Activated CD8-positive, alpha-beta memory T cell treated with anti-CD3 and anti-CD28 coated beads for 4 hours (primary cell): ENCODE measurements at places on chromosomes 2 and 18.

- no peak for DNase-seq
Measured at GRCh38 chr18:29449424-29449823, 1272.5 kb upstream of the CDH2 start.

- DNase-seq = no peak
Measured at GRCh38 chr2:72828840-72829507, 3.1 kb upstream of the EXOC6B start.

GRCh38 chr18:48957136-48957535 is 6.4 kb upstream of the SMAD7 start:
- no peak for DNase-seq

DNA sequence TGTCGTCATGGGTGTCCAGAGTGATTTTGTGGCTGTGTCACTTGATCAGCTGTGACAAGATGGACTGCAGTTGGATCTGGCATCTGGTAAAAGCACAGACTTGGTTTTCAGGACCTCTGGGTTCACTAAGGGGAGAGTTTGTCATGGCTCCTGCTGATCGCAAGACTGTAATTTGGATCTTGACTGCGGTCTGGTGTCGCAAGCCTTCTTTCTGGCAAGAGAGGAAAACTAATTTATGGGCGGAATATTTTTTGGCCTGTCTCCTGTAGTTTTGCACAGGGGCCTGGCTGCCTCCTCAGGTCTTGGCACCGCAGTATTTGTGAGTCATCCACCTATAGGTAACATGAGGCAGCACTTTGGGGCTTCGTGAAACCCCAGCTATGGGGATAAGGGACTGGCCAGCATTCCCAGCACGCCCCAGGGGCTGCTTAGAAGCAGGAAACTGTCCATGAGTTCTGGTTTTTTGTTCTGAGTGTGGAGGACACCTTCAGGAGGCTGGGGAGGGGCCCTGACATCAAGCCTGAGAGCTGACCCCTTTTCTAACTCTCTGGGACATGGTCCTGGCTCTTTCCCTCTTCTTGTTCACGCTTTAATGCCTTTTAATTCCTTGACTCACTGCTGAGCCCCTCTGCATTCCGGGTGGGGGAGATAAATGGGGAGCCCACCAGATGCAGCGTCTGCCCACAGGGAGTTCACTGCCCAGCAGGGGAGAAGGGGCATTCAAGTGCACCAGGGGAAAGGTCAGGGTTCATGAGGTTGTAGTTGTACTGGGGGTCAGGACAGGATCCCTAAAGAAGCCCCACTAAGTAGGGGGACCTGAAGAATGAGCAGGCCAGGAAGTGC is 12.2 kb downstream of the SH3BP4 start:
- no peak for DNase-seq

- DNase-seq = no peak
Measured at GRCh38 chr18:7733642-7734041, 166.5 kb downstream of the PTPRM start.

GRCh38 chr2:1907291-1907690 is 163.0 kb upstream of the PXDN start:
- no peak for DNase-seq

- no peak for DNase-seq
Measured at GRCh38 chr2:136291871-136292270, 173.9 kb upstream of the CXCR4 start.

DNA sequence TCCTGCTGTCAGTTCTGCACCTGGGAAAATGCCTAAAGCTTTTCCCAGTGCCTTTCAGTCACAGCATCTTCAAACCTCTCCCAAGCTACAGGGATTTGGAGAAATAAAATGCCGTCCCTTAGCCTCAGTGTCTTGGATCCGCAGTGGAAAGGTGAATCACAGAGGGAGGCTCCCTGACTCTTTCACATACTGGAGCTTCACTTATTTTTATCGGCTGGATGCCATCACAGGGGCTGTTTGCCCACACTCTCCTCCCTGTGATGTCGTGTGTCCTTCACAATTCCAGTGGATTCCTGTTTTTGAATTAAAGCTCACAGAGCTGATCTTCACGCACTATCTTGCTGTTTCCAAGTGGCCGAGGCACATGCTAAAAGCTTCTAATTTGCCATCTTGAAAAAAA is 1303.1 kb upstream of the DDX18 start:
- DNase-seq = no peak

DNA sequence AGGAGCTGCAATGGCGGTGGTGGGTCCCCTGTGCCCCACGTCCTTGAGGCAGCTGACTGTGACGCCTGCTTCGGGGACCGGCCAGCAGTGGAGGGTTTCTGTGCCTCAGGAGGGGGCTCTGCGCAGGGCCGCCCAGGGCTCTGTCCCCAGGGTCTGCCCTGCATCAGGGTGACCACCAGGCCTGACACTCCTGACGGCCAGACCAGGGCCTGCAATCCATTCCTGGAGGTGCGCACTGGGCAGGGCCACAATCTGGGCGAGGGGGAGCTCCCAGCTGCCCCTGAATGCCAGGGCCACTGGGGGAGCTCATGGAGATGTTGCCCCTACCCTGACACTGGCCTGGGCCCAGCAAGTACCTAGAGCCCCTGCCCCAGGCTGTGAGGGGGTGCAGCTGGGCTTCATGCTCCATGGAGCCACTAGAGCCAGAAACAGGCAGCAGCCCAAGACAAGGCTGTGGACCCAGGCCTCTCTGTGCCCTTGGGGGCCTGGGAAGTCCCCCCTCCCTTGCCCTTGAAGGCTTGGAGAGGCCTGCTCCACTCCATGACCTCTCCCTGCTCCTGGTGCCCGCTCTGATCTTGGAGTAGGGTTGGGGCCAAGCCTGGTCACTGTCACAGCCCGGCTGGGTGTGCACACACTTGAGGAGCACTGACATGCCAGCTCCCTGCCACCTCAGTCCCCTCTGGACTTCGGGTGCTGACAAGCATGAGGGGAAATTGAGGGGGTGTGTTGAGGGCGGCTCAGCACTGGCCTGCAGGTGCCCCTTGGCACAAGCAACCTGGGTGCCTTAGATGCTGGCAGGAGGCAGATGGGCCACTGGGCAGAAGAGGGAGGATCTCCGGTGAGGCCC is 55.9 kb downstream of the LDAH start:
- DNase-seq = no peak

GRCh38 chr18:41845563-41845962 is 109.5 kb upstream of the PIK3C3 start:
- DNase-seq = no peak
